ENCODE measurements at places on chromosomes 13 and 19. TPM values are rescaled to one million over a fixed set of nuclear protein-coding genes. Genes with fewer than 3 reads are reported as not detected.

Gene ZNF581
- 23.7 TPM for total RNA-seq

DNA sequence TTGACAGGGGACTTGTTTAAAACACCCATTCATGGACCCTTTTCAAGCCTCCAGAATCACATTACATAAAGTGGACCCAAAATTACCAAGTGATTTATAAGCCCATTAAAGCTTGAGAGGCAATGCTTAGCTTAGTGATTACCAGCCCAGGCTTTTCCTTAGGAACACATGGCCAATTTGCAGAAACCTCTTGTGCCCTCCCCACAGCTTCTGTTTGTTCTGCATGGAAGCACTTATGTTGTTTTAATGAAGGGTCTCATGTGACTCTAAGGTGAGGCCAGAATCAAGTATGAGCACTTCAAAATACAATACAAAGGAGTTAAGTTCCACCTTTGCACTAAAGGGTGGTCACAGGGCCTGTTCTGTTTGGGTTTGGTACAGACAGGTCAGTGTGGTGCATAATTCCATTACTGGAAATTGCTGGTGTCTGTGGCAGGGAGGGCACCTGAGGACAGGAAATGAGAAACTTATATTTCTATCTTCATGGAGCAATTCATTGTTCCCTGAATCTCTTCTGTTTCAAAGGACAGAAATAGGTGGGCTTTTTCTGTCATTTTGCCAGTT is 15.3 kb downstream of the ZNF486 start:
- no peak for DNase-seq

- no peak for DNase-seq
These were observed 8.2 kb upstream of the ZNF77 start for GRCh38 chr19:2952953-2953481.

DNA sequence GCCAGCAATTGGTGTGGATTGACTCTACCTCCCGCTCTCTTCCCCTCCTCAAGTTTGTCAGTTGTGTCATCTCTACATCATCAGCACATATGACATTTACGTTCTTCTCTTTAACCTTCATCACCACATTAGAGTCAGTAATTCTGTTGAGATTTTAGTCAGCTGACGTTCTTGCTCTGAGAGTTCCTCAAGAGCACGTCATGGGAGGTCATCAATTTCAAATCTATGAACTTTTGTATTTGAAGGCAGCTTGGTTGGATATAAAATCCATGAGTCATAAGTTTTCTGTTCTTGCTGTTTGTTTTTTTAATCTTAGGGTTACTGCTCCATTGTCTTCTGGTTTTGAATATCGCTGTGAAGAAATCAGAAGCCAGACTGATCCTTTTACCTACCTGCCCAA is 21.8 kb upstream of the ARGLU1 start:
- no peak for DNase-seq

All from HT1080 (cell line).